ENCODE measurements at places on chromosomes 5 and 9.

GRCh38 chr5:164497311-164498064, 992.1 kb downstream of the MAT2B start:
- DNase-seq: no peak

DNA sequence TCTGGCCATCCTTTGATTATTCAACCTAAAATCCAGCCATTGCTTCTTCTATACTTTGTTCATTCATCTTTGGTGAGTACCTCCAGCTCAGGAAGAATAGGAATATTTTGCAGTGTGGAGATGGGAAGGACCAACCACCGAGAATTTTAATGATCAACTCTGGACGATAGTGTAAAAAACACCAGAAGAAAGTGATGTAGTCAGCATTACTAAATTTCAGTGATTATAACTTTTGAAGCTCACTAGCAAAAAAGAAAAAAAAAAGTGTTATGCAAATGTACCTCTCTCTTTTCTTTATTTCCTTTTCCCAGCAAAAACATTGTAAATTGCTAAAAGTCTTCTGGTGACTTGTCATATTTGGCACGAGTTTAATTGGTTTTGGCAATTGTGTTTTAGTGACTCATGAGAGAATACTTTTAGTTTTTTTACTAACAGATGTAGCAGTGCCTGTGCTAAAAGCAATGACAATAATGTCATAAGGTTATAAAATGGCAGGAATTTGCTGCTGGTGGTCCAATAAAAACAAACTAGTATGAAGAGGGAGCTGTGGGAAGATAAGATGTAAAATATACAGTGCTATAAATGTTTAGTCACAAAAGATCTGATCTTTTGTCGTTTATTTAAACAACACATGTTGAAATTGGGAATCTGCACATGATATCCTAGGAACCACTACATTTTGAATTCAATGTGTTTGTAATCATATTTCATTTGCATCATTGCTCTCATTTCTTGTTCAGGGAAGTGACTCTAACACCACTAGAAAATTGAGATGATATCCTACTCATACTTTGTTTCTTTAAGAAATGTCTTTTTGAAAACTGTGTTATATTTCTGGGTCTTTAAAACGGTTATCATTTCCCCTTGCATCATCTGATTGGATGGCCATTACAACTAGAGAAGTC, 81.3 kb upstream of the ERCC6L2 start:
- DNase-seq: no peak

DNA sequence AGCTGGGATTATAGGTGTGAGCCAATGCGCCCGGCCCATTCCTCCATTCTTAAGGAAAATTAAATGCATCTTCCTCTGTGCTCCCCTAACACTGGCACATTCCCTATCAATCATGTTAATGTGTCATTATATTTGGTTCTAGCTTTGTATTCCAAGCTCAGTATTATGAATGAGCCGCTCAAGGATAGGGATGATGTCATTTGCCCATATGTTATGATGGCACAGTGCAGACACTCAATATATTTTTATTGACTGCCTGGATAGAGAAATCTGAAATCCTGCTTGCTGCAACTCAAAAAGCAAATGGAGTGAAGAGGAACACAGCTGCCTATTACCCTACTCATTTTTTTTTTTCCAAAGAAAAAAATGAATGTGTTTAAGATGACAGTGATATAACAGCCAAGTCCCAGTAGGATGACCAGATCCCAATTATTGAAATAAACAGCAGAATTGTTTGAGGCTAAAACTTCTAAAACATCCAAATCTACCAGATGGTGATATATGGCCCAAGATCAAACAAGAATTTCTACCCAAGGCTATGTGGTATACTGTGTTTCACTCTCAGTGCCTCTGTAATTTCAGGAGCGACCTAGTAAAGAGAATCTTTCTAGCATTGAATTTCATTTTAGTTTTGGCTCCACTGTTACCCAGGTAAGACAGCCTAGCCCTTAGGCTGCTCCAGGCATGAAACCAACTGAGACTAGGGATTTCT, 16.3 kb downstream of the SUSD1 start:
- no peak for DNase-seq

DNA sequence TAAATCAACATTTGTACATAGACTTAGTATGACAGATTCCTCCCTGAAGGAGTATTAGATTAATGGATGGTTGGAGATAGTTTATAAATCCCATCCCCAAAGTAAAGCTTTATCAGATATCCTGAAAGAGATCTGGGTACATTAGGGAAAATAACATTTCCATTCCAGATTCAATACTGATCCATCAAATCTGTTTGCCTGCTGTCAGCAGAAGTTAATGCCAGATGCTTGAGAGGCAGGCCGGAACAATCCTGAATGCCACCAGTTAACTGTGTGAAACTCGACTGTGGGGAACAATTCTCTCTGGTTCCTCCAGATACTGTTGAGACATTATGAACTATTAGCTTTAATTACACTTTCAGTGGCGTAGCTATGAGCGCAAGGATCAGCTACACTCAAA, 1166.8 kb downstream of the MAT2B start:
- DNase-seq: no peak

DNA sequence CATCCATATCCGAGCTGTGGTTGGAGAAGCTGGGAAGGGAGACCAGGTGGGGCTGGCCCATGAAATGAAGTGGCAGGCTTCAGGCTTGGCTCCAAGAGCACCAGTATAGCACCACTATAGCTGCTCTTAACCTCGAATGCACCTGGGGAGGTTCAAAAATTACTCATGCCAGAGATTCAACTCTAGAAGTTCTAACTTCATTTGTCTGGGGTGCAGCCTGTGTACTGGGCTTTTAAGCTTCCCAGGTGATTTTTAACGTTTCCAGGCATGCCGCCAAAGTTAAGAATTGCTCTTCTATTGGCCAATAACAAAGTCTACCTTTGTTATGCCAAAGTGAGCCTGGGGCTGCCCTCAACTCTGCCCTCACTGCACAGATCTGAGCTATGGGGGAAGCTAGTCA, 458 bp downstream of the PRSS3 start:
- no peak for DNase-seq

GRCh38 chr9:16551692-16552091, 318.8 kb downstream of the BNC2 start:
- DNase-seq: no peak

DNA sequence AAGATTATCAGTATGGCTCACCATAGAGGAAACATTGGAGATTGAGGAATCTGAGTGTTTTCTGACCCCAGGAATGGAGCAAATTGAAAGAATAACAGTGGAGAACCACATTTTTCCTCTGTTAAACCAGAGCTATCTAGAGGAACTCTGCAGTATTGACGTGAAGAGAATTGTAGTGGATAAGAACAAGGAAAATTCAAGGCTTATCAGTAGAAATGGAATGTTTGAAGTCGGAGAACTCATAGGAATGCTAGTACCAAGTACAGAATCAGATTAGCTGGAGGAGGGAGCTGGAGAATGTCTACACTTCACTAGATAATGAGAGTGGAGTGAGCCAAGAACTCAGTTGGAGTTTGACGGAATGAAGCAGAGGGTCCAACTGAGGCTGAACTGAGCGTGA, 50.3 kb downstream of the SNCAIP start:
- no peak for DNase-seq

GRCh38 chr9:38019731-38020130, 49.3 kb downstream of the SHB start:
- DNase-seq: no peak

- DNase-seq: no peak
Measured at GRCh38 chr5:32094691-32095090, 79.4 kb downstream of the GOLPH3 start.

DNA sequence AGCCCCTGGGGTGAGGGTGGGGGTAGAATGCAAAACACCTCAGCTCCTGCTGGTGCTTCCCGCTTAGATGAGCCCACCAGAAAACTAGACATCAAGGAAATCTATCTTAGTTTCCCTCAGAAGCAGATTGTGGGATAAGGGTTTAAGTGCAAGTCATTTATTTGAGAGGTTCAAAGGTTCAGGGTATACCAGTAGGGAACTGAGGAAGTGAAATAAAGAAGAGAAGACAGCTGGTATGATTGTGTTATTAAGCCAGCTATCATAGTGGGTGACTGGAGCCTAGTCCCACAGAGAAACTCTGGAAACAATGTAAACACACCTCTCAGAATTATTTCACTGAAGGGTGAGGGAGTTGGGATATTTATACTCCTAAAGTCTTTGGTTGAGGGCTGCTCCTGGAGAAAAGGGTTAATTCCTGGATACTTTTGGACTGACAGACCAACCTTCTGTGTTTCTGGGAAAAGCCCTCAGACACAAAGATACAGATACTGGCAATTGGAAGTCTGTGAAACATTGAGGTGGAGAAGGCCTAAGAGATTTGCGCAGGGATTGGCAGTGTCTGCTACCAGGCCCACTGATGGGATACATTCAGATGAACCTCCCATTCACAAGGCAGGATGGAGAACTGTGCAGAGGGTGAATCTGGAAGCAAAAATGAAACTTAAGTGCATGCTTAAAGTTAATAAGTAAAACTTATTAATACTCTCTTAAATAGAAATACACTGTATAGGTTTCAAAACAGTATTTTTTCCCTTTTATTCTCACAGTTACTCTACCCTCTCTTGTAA, 6.4 kb upstream of the DCTN4 start:
- no peak for DNase-seq

- DNase-seq: no peak
Measured at GRCh38 chr9:36720043-36720442, 147.3 kb downstream of the MELK start.

GRCh38 chr9:72537011-72537545, 15.7 kb downstream of the TMC1 start:
- no peak for DNase-seq

DNA sequence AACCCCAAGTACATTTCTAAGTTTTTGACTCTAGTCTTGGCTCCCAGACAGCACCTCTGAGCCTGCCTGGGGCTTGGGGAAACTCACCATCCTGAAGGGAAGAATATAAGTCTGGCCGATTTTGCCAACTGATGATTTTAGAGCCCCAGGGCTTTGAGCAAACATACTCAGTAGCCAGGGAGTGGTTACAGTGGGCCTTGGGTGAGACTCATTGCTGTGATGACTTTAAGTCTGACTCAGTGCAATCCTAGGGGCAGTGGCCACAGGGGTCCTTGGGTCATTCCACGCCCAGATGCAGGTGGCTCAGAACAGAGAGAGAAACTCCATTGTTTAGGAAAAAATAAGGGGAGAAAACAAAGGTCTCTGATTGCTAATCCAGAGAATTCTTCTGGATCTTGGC, 312.0 kb upstream of the EDIL3 start:
- DNase-seq: no peak

GRCh38 chr5:180975338-180975737, 13.3 kb upstream of the BTNL3 start:
- no peak for DNase-seq

- no peak for DNase-seq
Measured at GRCh38 chr9:83440641-83441040, 97.6 kb downstream of the FRMD3 start.

- DNase-seq: no peak
Measured at GRCh38 chr5:167642779-167643517, 648.5 kb upstream of the WWC1 start.

DNA sequence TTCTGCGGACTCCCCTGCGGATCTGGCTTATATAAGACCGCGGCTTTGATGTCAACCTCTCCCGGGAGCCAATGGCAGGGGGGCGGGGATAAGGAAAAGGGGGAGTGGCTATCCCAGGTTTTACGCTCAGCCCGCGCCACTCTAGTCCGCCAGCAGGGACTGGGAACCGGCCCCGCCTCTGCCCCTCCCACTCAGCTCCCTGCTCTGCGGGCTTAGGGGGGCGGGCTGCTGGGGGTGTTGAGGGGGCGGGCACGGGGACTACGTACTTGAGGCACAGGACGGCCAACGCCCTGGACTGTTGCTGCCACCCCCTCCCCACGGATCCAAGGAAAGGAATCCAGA, at the start of gene HAND1:
TSS of gene HAND1 (minus strand) at position 4 of the 342 bp plus-strand sequence. CDS start 219 bp downstream, outside the sequence.
- DNase-seq: no peak

DNA sequence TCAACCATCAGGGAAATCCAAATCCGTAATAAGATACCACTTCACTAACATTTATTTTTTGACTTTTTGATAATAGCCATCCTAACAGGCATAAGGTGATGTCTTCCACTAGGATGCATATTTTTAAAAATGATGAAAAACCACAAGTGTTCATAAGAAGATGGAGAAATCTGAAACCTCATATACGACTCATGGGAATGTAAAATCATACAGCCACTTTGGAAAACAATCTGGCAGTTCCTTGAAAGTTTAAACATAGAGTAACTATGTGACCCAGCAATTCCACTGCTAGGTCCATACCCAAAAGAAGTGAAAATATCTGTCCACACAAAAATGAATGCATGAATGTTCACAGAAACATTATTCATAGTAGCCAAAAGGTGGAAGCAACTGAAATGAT, 431.0 kb downstream of the ENC1 start:
- no peak for DNase-seq

GRCh38 chr9:976258-976942, at the start of gene DMRT3:
Gene DMRT3, plus strand, starts transcription at chr9:976655. Its CDS starts 347 bp downstream, at chr9:977002.
- no peak for DNase-seq

DNA sequence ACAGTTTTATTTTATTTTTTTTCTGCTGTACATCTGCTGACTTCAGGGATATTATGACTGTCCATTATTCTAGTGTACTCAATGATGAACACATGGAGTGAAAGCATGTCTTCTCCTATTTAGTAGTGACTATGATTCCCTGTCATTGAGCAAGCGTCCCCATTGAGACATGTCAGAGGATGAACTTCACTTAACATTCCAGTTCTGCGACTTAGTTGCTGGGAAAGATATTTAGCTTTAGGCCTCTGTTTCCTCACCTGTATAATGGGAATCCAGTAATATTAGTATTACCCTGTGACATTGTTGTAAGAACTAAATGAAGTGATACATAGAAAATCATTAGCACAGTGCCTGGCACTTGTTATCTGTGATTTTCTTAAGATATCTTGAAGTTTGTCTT, 144.8 kb upstream of the DHFR start:
- DNase-seq: no peak

DNA sequence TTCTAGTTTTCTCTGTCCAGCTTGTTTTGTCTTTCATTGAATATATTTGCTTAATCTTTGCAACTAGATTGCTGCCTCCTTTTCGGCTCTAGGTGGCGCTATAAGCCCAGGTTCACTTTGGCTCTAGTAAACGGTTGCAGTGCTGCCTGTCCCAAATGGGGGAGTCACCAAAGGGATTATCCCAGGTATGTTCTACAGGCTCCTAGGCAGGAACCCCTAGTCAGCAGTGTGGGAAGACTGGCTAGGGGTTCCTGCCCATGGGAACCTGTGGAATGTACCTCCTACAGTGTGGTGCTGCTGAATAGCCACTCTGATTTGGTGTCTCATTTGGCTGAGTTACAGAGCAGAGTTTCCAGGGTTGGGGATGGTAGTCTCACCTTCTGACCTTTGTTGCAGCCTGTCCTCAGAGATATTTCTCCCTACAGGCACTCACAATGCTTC, 85.2 kb downstream of the ARSB start:
- DNase-seq: no peak

- no peak for DNase-seq
Measured at GRCh38 chr5:154709368-154710305, 45.5 kb upstream of the LARP1 start.

DNA sequence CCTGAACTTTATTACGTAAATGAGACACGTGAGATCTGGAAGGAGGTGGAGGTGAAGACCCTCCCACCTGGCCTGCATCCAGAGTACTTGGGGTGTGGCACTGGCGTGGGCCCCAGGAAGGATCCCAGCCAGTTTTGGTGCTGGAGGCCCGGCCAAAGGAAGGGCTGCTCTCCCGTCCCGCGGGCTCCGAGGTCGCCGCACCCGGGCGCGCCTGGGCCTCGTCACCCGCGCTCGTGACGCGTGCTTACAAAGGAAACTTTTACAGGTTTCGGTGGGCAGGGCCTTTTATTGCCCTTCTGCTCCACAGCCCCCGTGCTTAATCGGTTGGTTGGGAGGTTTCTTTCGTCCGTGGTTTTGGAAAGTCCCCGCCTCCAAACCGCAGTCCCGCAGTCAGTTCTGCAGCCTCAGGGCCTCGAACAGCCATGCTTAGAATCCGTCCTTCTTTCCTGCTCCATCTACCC, 29.2 kb downstream of the CDKN2A start:
- peak; percentile 50 for DNase-seq
